B cell (primary cell): ENCODE measurements at places on chromosomes 11 and 22.

- DNase-seq, result no peak
Measured at GRCh38 chr11:93772123-93772522, 12.0 kb upstream of the MED17 start.

DNA sequence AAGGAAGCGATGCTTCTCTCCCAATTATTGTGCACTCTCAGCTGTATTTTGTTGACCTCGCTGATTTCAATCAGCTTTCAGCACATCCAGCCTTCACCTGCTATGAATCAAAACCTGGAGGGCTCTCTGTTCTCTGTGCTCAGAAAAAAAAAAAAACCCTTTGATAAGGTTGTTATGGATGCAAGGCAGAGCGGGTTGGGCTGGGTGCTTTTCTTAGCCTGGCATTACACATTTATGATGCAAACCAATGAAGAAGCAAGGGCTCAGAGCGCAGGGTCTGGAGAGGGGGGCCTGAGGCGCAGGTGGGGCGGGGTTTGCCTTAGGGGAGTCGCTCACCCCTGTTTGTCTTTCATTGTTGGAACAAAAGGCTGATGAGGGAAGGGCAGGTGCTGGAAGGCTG is 86.0 kb upstream of the CADM1 start:
- no peak for DNase-seq

GRCh38 chr22:38098410-38099249 is 11.9 kb downstream of the BAIAP2L2 start:
- DNase-seq, result no peak

DNA sequence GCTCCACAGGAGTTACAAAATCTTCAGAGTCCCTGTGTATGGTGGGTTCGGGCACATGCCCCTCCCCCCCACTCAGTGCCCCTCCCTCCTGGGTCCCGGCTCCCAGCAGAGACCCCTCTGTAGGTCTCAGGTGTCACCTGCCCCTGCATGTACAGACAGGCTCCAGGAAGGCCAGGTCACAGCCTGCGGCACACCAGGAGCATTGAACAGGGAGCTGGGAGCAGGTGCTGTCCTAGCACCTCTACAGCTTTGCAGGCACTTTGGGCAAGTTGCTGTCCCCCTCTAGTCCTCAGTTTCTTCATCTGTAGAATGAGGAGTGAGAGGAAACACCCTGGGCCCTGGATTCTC is 80.1 kb upstream of the RTL6 start:
- DNase-seq, result no peak

DNA sequence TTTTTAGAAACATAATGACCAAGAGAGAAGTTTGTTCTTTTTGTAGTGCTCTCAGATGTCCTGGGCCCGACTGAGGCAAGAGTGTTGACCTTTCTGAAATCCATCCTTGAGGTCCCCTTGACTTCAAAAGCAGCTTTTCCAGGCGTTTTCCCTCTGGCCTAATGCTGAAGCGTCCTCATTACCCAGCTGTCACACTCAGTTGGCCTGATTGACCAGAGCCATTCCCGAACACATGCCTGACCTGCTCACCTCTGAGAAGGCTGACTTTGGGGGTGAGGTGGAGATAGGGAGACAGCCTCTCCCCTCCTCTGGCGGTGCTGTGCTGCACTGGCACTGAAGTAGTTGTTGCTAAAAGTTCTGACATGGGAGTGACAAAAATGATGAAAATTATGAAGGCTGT is 66.9 kb downstream of the ALX4 start:
- no peak for DNase-seq

DNA sequence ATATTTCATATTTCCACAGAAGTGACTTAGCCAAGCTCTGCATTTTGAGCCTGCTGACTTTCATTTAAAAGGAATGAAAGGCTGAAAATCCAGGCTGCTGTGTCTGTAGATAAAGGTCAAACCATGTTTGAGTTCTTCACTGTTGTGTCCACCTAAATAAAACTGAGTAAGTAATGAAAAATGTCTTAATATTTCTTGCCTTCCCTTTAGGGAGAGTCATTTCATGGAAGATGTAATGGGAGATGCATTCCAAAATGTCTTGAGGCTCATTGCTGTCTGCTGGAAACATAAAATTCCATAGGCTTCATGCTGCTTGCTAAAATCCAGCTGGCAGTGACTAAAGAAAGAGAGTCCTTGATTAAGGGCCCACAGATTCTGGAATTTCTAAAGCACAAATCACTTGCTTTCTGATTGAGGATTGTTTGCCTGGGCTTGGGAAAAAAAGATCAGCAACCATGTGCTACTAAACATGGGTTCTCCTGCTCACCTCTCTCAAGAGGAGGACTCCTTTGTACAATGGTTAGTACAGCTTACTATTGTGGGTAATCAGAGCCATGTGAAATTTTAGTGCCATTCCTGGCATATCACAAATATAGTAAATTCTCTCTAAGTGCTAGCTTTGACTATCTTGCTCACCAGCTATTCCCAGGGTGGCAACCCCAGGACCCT is 56.9 kb downstream of the PANX1 start:
- no peak for DNase-seq

DNA sequence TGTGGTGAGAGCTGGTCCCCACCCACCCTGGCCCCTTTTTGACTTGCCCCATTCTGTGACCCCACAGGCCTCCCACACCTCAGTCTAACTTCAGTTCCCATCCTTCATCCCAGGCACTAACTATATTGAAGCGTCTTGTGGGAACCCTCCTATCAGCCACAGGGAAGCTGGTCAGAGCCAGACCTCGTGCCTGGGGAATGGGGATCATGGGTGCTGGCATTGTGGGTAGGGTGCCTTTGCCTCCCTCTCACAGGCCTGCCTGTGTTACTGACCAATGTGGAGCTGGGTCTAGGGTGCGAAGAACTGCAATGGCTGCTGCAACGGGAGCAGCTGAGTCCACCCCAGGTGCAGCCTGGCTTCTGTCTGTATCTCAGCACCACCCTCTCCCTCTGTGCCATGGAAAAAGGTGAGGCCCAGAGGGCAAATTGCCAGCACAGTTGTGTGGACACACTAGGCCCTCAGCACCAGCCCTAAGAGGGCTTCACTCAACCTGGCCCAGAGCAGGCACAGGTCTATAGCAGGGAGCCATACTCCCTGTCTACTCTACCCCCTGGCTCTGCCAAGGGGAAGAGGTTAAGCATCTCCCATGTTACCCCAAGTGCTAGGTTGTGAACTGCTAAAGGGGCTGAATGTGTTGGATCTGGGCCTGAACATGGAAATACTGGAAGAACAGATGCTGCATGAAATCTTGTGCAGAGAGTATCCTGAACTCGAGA is 37.3 kb downstream of the RRP8 start:
- no peak for DNase-seq

DNA sequence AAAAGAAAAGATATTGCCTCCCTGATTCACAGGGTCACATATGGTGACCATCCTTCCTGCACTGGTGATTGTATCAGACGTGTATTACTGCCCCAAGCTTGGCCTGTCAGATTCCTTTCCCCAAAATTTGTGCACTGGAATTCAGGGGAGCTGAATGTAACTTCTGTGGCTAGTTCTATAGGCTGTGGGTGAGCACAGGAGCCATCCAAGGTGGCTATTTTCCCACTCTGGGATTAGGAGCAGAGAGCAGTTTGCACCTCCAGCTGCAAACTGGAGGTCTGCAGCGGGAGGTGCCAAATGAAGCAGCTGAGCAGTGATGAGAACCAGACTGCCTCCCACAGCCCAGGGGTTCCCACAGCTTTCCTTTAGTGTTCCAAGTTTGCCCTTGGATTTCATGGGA is 124.2 kb upstream of the PITPNB start:
- no peak for DNase-seq

DNA sequence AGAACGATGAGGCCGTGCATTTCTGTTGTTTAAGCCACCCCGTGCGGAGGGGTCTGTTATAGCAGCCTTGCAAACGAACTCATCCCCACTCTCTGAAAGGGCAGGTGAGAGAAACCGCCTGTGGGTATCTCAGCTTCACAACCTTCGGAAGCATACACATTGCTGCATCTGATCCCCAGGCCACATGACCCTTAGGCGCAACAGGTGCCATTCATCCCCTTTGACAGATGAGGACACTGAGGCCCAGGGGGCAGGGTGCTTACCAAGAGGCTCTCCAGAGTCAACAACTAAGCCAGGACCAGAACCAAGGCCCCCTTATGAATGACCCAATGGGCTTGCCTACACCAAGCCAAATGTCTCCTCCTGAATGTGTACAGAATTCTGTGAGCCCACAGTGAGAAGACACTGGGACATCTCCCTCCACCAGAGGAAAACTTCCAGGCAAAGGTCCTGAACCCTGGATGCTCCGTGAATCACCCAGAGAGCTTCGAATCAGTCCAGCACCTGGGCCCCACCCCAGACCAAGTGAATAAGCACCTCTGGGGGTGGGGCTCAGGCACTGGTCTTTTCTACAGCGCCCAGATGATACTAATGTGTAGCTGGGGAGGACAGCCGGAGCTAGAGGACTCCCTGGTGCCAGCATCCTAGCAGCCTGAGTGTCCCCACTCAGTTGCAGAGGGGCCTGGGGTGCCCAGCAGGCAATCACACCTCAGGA is 83.2 kb downstream of the BUD13 start:
- DNase-seq, result no peak
